Right kidney (tissue), 9 donors: ENCODE measurements at places on chromosomes 6 and 20.

DNA sequence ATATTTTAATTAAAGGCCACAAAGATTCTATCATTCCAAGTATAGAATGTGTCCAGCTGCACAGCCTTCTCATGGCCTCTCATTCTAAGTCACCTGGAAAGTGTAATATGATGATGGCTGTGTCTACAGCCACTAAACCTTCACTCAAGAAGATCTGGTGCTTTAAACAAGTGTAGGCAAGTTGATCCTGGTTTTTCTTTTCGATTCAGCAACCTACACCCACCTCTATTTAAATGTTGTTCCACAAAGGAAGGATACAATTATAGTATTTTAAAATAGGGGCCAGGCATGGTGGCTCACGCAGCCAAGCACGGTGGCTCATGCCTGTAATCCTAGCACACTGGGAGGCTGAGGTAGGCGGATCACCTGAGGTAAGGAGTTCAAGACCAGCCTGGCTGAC, 25.5 kb upstream of the DST start:
- no peak for DNase-seq

DNA sequence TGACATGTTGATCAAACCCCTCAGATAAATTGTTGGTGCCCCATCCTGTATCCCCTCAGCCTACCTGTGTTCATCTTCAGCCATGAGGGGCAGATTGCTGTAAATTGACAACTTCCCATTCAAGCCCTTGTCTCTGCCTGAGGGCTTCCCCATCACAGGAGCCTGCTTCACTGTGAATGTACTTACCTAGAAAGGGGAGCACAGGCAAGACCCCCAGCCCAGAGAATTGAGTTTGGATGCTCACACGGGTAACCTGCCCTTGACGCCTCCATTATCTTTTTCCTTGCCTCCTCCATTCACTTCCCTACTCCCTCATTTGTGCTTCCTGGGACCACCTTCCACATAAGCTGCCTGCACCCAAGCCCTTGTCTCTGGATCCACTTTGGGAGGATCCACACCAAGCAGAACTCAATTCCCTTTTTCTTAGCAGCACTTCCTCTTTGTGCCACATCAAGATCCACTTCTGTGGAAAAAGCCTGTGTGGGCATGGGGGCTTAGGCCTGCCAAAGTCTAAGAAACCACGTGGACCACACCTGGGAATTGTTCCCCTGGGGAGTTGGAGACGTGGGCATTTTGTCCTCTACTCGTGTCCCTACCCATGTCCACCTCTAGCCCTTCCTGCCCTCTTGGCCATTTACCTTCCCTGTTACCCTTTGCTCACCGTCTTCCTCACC, 103.4 kb upstream of the FOXA2 start:
- no peak for DNase-seq

DNA sequence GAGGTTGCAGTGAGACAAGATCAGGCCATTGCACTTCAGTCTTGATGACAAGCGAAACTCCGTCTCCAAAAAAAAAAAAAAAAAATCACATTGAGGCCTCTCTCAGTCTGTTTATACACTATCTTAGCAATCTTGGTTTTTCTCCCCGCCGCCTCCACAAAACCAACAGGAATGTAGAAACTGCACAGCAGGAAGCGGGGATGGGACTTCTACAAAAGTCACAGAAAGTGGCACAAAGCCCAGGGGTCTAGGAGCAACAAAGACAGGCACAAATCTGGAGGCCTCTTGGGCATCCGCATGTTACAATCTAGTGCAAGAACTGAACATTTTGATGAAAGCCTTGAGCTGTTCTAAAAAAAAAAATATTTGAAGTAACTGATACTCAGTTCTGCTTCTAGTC, 48.6 kb downstream of the KDM1B start:
- DNase-seq, result no peak

- no peak for DNase-seq
These were observed 12.4 kb upstream of the MYL9 start for GRCh38 chr20:36528875-36529417.

- DNase-seq, result no peak
These were observed 39.0 kb downstream of the CAP2 start for GRCh38 chr6:17432356-17432755.

DNA sequence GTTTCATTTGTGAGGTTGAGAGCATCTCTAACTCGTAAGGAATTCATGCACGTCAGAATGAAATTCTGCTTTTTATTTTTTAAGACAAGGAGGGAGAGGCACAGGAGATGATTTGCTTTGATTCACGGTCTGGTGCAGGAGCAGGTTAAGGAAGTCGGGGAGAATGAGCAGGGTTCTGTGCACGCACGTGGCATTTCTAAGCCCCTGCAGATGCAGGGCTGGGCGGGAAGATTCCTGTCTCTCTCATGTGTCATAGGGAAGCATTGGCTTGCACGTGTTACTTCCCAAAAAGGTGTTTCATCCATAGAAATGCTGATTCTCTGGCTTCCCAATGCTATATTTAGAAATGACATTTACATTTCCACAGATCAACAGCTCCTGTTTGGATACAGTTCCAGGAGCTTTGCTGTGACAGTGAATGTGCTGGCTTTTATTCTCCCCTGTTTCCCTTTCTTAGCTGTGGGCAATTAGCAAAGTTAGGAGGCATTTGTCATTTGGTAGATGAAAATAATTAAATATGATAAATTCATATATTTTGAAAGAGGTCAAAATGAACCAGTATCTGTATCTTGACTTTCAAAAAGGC, 119.7 kb upstream of the ZFP64 start:
- no peak for DNase-seq

GRCh38 chr20:39800111-39800510, 838.0 kb downstream of the DHX35 start:
- no peak for DNase-seq

GRCh38 chr6:44005507-44005903, 121.7 kb downstream of the MRPL14 start:
- no peak for DNase-seq

GRCh38 chr20:50278684-50279531, 88.3 kb downstream of the CEBPB start:
- DNase-seq, result no peak

DNA sequence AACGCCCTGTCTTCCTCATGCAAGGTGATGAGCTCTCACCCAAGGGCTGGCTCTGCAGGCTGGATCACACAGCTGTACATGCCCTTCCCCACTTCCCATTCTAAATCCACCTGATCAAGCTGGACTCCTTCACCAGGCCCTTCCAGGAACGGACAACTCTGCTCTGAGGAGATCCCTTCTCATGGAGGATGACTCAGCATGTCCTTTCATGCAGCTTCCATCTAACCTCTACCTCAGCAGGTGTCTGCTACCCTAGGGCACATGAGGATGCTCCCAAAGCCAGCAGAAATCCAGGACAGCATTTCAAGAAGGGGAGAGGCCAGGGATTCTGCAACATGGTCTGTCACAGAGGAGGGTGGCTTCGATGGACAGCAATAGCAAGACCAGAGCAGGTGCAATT, 61.2 kb downstream of the PCSK2 start:
- DNase-seq, result no peak

GRCh38 chr20:18901980-18902737, 88.6 kb downstream of the SCP2D1 start:
- no peak for DNase-seq

GRCh38 chr6:138011413-138011812, 95.8 kb downstream of the PERP start:
- DNase-seq, result no peak

- no peak for DNase-seq
These were observed 24.2 kb downstream of the GLP1R start for GRCh38 chr6:39072830-39073229.

DNA sequence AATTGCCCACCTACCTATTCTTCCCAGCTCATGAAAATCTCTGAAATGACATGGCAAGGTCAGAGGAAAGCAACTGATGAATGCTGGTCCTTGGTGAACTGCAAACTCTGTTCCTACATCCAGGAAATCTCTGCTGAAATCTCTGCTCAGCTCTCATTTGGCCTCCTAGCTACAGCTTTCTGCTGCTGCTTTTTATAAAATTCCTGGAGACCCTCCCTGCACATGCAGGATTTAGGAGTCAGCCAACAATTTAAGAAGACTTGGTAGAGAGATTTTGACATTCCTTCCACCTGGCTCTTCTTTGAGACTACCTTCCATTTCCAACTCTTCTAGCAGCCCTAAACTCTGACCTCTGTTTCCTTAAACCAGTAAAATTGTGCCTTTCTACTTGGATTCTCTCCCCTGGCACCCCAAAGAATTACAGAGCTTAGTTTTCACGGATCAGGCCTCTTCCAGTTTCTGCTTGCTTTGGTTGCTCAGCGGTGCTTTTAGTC, 55.5 kb downstream of the PDE7B start:
- no peak for DNase-seq

DNA sequence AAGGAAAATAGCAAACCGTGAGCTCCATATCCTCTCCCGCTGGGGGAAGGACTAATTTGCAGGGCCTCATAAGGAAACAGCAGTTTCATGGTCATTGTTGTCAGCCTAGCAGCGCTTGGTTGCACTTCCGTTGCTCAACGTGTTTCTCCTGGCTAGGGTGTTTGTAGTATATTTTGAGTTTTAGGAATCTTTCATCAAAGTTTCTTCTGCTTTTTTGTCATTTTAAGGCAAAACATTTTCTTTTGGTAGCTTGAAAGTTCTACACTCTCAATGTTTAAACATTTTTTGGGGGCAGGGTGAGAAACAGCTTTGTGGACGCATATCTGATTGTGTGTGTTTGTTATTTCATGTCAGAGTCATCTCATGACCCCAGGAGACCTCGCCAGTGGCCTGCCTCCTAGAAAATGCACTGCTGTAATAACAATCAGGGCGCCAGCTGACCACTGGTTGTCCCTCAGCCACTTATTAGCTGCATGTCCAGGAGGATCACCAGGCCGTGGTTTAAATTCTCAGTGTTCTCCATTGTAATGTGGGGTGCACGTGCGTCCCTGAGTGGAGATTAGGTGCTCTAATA, 20.6 kb downstream of the JARID2 start:
- DNase-seq, result no peak

- no peak for DNase-seq
These were observed 408.4 kb upstream of the FLRT3 start for GRCh38 chr20:14745830-14746229.

DNA sequence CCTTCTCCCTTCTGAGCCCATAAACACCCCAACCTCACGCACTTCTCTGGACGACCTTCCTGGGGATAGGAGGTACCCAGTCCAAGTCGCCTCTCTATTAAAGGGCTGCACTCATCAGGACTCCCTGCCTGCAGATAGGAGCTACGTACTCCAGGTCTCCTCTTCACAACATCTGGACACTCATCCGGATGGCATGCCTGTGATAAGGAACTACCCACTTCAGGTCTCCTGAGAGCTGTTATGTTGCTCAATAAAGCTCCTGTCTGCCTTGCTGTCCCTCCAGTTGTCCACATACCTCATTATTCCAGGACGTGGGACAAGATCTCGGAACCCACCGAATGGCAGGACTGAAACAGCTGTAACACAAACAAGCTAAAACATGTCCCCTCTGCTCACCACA, 548.0 kb downstream of the TBC1D32 start:
- no peak for DNase-seq

DNA sequence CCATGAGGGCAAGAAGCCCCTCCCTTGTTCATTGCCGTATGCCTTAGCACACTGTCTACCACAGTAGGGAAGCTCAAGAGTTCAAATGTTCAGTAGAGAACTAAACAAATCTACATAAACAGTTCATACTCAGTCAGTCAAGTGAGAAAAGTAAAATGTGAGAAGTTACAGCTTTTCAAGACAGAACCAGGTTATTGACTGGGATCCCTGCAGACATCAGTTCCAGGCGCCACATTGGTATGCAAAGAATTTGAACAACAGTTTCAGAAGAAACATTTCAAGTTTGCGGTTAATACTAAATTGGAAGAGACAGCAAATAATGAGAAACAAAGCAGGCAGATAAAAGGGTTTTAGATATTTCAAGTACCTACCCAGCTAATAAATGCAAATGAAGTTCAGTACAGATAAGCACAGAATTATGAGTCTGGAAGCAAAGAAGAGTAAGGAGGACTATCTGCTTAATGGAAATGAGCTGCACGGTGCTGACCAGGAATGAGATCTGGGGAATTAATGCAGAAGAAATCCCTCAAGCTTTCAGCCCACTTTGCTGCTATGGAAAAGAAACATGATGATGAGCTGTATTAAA, 246.2 kb downstream of the HACE1 start:
- no peak for DNase-seq

- peak; percentile 65 for DNase-seq
These were observed at the start of gene OPRL1 for GRCh38 chr20:64080013-64080812. TSS of gene OPRL1 (plus strand) at chr20:64080082. CDS start at chr20:64092721, 12,639 bp downstream.

GRCh38 chr6:85469276-85470022, 19.6 kb downstream of the NT5E start:
- DNase-seq, result no peak

- DNase-seq, result no peak
These were observed 83.2 kb upstream of the PAX1 start for GRCh38 chr20:21622097-21622857.

GRCh38 chr6:138328210-138328609, 49.5 kb upstream of the SMIM28 start:
- no peak for DNase-seq

DNA sequence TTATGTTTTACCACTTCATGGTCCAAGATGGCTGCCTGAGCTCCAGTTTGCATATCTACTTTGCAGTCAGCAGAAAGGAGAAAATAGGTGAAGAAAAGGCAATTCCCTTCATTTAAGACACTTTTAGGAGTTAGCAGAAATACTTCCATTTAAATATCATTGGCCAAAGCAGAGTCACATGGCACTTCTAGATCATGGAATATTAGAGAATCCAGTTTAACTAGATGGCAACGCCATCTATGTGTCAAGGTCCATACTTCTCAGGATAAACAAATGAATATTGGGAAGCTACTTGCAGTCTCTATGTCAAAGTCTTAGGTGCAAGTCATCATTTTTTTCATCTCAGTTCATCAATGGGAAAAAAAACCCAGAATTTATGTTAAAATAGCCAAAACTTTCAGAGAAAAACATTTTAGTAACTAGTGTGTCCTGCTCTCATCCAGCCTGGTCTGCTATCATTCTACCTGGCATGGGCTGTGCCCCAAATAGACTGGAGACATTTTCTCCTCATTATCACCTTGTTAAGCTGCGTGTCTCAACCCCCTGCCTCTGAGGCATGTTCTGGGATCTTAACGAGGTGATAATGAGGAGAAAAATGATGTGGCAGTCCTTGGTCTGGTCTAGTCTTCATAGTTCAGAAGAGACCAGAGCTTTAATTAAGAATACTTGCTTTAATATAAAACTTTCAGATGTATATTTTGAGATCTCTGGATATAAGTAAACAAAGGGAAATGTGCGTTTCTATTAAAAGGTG, 227.3 kb downstream of the TBX18 start:
- no peak for DNase-seq

GRCh38 chr6:108793516-108794251, 54.5 kb upstream of the ARMC2 start:
- DNase-seq, result no peak
